C1 segment of cervical spinal cord (tissue), 14 donors: ENCODE measurements at places on chromosomes 13 and 19.

DNA sequence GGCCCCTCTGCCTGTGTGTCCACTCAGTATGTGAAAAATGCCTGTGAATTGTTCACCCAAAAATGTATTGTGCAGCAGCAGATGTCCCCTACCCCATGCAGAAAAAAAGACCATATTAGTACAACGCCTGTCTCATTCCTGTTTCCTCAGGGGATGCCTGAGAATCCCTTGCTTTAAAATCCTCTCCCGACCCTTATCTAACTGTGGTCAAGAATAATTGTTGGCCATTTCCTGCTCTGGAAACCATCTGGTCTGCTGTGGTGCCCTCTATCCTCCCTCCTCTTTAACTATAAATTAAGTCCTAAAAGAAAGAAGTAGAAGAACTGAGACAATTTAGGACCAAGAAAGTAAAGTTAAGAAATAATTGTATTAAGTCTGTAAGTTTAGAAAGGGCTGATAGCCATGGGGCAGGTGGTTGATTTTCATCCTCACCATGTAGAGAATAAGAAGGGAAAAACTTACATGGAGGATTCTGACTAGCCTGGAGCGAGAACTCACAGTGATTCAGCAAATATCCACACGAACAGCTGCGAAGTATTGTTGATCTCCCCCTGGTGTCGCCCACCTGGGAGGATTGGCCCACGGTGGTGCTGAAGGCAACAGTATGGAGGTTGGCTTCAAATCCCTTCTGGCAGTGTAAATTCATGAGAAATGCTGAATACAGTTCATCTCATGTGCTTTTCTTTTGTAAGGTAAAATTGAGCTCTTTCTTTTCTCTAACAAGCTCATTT lies 85.6 kb downstream of the COL4A2 start:
- no peak for DNase-seq

GRCh38 chr13:85685436-85685835 lies 113.8 kb downstream of the SLITRK6 start:
- no peak for DNase-seq

DNA sequence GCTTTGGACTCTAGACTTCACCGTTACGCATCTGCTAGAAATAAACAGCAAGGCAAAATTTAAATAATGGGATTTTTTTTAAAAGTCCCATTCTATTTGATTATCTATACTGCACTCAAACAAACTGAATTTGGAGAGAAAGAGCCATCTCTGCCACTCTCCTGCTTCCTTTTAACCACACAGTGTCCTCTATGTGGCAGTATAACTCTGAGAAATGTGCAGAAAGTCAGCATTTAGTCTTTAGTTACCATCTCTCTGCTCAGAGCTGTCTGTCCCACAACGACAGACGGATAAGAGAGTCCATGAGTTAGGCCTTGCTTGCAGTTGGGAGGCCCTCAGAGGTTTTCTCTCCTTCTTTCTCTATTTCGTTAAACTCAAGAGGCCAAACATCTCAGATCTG lies 21.2 kb downstream of the CCNA1 start:
- no peak for DNase-seq

DNA sequence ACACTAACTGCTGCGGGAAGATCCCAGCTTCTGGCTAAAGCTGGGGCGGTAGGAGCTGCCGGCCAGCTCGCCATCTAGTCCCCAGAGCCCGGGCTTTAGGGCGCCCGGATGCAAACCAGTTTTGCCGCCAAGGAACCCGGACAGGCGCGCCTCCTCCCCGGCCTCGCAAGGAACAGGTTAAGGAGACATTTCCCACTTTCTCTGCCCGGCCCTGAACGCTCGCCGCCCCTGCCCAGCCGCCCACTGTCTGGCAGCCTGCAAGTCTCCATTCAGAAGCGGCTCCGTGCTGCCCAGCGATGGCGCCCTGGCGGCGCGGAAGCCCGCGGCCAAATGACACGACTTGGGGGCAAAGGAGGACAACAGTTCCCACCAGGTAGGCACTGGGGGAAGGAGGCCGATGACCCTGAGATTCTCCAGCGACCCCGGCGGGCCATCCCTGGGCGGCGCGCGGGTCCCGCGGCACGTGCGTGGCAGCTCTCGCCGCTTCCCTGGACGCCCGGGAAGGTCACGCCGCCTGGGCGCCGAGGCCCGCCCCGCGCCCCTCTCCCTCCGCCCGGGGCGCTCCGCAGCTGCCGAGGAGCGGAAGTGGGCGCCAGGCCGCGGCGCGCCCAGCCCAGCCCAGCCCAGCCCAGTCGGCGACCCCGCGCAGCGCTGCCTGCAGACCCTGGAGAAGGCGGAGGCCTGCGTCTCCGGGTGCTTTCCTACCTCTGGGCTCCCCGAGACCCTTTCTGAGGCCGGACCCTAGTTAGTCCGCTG lies 42.2 kb upstream of the HNRNPA1L2 start:
- DNase-seq = peak; percentile 67
